ENCODE measurements at places on chromosomes 4 and X.

DNA sequence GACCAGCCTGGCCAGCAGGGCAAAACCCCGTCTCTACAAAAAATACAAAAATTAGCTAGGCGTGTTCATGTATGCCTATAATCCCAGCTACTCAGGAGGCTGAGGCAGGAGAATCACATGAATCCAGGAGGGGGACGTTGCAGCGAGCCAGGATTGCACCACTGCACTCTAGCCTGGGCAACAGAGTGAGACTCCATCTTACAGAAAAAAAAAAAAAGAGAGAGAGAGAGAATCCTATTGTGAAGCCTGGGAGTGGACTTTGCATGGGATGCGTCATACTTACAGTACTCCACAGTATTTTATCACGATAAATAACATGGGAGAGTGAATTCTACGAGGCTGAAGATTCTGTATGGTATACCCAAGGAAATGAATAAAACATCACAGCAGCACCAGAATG lies 139.6 kb downstream of the AASDH start:
- no peak for DNase-seq

DNA sequence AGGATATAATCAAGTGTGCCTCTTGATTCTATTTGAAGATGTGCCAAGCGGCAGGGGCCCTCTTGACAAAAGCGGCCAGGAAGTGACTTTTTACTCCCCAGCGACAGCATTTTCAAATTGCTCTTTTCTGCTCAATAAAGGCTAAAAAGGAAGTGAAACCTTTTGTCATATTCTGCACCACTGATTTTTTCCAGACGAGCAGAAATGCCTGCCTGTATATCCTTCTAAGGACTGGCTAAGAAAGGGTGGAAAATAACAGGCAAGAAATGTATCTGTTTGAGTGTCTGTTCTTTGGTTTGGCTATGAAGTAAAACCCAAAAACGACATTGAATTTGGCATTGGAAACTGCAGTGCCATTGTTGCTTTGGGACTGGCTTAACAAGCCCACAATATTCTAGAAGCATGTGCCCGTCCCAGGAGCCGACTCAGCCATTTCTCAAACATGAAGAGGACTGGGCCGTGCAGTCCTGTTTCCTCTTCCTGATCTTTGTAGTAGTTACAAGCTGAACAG lies 25.4 kb downstream of the TMSB4X start:
- DNase-seq = no peak

DNA sequence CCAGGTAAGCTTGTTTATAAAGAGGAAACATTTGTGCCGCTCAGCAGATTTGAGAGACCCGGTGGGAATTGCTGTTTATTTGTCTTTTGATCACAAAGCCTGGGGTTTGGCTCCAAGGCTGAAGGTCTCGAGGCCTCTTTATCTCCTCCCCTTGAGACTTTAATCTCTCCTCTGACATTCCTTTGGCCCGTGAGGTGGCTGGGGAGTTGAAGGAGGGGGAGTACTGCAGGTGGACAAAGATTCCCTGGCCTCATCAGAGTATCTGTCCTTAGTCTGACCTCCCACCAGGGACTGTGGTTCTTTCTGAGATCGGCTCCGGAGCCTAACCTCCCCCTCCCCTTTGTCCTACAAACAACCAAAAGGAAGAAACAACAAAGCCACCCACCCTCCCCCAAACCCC lies 216.5 kb downstream of the MID1IP1 start:
- no peak for DNase-seq

DNA sequence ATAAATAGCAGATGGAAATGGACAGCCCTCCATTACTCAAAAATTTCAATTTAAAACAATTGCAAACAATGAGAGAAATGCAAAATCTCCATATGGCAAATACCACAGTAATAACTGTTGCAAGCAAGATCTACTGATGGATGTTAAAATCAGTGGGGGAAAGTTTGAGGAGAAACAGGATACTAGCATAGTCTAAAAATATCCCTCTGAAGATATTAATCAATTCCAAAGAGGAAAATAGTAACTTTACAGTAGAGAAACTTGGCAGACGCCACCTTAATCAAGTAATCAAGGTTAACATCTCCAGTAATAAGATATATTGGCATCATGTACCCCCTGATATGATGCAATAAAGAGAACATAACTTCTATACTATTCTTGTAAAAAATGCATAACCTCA lies 344.8 kb downstream of the ZNF674 start:
- no peak for DNase-seq

DNA sequence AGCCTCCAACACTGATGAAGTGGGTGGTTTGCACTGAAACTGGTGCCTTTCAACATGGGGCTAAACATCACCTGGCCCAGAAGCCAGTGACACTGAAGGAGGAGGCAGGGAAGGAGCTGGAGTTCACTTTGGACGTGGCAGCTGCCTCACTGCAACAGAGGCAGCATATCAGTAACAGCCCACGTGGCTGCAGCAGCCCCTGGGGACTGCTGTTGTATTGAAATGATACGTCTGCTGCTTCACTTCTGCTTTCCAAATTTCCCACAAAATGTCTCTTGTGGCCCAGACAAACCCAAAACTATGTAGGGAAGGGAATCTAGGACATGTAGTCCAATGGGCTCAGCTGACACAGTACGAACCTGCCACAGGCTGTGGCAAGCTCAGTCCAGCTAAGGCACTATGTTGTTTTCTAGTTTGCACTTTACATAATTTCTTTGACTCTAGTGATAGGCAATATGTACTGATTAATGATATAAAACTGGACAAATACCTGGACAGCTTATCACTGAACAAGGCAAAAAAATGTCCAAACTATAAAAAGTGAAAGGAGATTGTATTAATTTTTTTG lies 84.7 kb upstream of the RAPGEF2 start:
- DNase-seq = no peak

GRCh38 chrX:44904542-44905115 lies 31.6 kb downstream of the KDM6A start:
- DNase-seq = peak; percentile 39

DNA sequence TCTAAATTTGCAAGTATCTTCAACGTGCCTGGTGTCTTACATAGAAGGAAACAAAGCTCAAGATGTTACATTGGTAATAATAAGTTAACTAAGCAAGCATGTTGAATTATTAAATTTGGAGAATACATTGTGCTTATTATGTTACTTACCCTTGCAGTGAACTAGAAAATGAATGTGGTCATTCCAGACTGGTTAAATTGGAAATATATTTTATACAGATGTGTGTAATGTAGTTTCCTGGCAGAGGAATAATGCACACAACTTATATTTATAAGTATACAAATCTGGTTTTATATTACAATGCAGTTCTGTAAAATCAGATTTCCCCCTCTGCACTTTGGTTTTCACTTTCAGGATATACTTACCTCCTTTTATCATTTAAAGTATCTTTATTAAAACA lies 159.9 kb upstream of the SLIT2 start:
- no peak for DNase-seq

- no peak for DNase-seq
Measured at GRCh38 chrX:71439420-71439819, 73.3 kb downstream of the TAF1 start.

GRCh38 chrX:143500751-143501150 lies 16.5 kb downstream of the SPANXN3 start:
- DNase-seq = no peak

DNA sequence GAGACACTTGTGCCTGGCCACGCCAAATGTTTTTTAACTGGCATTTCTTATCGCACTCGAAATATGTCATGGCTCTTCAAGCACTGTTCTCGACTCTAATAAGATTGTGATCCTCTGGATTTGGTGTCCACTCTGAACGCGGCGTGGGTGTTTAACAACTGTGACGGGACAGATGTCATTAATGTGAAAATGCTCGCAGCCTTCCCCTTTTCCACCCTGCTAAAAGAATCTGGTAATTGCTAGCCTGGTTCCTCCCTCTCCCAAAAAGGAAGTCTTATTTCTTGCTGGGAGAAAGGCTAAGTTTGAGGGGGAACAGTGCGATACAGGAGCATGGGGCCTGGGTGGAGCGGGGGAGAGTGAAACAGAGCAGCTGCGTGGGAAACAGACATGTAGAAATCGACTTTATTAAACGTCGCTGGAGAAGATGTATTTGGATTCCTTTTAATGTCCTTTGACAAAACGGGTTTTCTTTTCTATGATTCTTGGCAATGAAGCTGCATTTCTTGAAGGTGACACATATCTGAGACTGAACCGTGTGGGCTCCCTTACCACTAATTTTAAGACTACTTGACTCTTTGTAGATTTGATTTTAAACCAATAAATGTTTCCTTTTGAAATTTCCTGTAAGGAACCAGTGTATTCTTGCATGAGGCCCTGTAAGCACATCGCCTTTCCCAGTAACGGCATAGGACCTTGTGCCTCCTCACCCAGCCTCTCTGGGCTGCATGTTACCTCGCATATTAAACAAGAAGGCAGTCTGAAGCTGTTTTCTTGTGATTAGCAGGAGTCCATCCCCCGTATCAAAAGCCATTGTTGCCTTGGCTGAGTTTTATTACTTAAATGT lies 17.8 kb downstream of the TBC1D1 start:
- no peak for DNase-seq

- DNase-seq = peak; percentile 13
Measured at GRCh38 chrX:108299101-108299591, 139.1 kb downstream of the COL4A6 start.

GRCh38 chr4:146329050-146329716 lies 114.8 kb downstream of the REELD1 start:
- no peak for DNase-seq

DNA sequence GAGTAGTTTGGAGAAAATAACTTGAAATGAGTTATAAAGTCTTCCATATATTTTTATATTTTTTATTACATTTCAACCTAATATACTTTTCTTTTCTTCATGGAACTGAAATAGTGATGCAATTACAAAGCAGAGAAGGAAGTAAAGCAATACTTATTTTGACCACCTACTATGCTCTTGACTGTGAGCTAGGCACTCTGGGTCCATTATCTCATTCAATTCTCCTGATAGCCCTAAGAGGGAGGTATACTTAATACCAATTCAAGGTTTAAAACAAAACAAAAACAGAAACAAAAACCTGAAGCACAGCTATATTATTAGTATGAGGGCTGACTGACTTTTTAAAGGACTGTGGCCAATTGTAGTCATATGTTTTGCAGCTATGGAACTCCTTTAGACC lies 193.5 kb downstream of the MAD2L1 start:
- no peak for DNase-seq

DNA sequence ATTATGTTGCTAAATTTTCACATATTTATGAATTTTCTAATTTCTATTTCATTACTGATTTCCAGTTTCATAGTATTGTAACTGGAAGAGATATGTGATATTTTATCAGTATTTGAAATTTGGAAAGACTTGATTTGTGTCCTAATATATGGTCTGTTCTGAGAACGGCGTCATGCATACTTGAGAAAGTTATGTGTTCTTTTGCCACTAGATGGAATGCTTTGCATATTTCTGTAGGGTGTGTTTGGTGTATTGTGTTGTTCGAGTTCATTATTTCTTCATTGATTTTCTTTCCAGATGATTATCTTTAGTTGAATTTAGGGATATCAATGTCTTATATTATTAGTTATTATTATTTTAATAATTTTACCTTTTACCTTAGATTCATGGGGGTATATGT lies 110.6 kb upstream of the ITM2A start:
- peak; percentile 28 for DNase-seq

DNA sequence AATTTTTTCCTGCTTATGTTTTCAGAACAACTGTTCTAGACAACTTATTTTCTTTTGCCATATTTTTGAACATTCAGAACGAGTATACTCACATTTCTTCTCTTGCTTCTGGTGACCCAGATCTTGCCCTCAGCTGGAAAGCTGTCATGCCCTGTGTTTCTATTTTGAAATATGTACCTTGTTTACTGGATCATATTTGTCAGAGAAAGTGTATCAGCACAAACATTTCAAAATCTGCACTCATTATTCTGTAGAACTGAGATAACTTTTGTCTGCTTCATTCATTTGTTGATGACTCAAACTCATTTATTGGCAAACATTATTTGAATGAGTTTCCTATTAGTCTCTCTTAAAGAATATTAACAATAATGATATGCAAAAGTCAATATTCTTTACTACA lies 46.2 kb upstream of the FAM9A start:
- DNase-seq = no peak

DNA sequence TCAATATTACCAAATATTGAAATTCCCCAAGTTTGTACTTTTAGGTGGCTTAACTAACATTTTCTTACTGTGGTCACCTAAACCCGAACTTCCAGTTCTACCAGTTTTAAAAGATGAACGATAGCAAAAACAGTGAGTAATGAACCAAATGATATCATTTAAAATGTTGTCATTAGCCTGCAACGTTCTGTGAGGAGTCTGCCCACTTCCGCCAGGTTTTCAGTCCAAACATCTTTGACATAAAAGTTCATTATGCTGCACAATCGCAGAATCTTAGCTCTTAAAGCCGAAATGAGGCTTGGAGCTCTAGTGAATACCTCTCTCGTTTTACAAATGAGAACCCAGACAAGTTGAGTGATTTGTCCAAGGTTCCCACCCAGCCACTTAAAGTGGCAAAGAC lies 762 bp downstream of the PIGA start:
- no peak for DNase-seq

GRCh38 chrX:153776120-153776599 lies 4.7 kb upstream of the SRPK3 start:
- DNase-seq = no peak

- DNase-seq = no peak
Measured at GRCh38 chr4:27082776-27083175, 222.1 kb downstream of the STIM2 start.

GRCh38 chr4:102596532-102596931 lies 95.4 kb downstream of the NFKB1 start:
- no peak for DNase-seq

GRCh38 chr4:159383562-159383931 lies 280.7 kb downstream of the RAPGEF2 start:
- DNase-seq = peak; percentile 100

DNA sequence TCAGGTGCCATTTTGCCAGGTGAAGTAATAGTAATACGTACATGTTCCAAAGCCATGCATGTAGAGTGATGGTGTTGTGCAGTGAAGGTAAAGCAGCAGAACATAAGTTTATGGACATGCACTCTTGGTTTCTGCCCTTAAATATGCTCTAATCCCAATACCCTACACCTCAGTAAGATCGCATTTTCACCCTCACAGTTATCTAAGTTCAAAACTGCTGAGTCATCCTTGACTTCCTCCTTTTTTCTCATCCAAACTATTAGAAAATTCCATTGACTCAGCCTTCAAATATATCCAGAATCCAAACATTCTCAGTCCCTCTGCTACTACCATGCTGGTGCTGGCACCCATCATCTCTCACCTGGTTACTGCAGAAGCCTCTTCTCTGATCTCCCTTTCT lies 652.9 kb upstream of the IGFBP7 start:
- DNase-seq = no peak

DNA sequence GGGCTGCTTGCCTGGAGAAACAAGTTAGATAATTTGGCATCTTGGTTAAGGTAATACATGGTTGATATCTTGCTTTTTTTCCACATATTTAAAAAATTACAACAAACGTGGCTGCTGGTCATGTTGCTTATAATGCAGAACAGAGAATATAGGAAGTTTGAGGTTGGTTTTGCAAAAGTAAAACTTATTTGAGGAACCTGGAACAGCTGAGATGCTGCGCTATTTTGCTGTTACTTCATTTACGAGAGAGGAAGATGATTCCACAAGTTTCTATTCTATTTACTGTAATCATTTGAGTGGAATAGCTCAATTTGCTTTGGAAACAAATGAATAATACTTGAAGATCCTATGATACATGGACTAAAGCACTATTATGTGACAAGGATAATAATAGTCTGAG lies 118.9 kb downstream of the TMA16 start:
- DNase-seq = no peak

GRCh38 chr4:142351958-142352357 lies 494.1 kb downstream of the INPP4B start:
- DNase-seq = no peak

GRCh38 chr4:45370408-45370807 lies 644.1 kb upstream of the GNPDA2 start:
- no peak for DNase-seq

- no peak for DNase-seq
Measured at GRCh38 chr4:68077737-68078136, 51.9 kb downstream of the TMPRSS11F start.
